Esophagus muscularis mucosa (tissue), 4 donors: ENCODE measurements at places on chromosomes 2 and 18.

- no peak for DNase-seq
Observed at GRCh38 chr2:168212866-168213265, 34.5 kb downstream of the STK39 start.

DNA sequence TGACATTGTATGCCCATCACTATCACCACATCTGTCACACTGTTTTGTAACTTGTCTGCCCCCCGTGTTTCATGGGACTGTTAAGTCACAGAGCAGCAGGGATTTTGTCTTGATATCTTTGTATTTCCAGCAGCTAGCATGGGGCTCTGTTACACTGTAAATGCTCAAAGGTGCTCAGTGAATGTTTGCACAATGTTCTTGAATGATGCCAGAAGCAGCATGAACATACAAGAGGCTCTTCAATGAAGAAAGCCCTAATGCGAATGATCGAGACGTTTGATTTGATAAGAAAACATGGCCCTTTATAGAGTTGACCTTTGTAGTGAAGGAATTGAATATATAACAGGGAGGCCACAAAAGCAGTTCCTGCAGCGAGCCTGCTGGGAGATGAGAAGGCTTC lies 120.9 kb upstream of the TTC39C start:
- no peak for DNase-seq

GRCh38 chr2:189599245-189599644 lies 18.7 kb upstream of the SLC40A1 start:
- DNase-seq: no peak

DNA sequence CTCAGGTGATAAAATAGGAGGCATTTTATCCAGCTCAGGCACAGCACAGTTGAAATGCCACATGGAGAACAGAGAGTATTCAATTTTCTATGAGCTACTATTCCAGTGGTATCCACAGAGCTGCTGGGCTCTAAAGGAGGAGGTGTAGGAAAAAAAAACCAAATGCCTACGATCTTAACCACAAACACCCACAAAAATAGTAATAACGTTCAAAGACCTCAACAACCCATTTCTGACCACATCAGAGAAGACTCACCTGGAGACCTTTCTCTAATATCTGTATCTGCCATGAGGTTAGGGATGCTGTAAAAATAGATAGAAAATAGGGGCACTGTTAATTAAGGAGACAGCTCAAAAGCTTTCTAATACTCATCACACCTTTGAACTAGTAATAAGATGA lies 294.6 kb upstream of the PARD3B start:
- DNase-seq: no peak

DNA sequence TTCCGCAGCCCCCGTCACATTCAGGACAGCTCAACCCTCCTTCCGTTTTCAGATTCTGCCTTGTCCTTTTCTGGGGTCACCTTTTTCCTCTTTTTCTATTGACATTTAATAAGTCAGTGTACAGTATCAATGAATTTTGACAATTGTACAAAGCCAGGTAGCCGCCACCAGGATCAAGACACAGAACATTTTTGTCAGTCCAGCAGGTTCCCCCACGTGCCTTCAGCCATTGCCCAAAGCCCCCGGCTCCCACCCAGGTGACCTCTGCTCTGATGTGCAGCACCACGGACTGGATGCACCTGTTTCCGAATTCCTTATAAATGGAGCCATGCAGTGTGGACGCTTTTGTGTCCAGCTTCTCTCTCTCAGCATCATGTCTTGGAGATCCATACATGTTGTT lies 30.0 kb downstream of the CROCC2 start:
- DNase-seq: no peak

GRCh38 chr2:32683520-32684086 lies 55.8 kb downstream of the TTC27 start:
- DNase-seq: no peak

DNA sequence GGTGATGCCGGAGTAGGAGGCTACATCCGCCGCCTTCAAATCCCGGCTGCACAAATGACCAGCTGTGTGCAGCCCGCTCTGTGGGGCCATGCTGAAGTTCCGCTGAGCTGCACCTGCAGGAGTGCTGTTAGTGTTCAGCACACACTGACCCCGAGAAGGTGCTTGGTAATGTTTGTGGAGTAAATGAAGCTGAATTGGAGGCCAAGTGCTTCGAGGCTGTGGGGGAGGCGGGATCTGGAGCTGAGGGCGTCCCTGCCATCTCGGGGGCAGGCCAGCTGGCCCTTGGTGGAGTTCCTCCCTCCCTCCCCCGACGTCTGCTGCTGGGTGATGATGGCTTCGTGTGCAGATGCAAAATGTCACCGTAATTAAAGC lies 23.2 kb downstream of the KCNF1 start:
- DNase-seq: no peak

- no peak for DNase-seq
Observed at GRCh38 chr2:24893934-24894333, 26.1 kb downstream of the ADCY3 start.

DNA sequence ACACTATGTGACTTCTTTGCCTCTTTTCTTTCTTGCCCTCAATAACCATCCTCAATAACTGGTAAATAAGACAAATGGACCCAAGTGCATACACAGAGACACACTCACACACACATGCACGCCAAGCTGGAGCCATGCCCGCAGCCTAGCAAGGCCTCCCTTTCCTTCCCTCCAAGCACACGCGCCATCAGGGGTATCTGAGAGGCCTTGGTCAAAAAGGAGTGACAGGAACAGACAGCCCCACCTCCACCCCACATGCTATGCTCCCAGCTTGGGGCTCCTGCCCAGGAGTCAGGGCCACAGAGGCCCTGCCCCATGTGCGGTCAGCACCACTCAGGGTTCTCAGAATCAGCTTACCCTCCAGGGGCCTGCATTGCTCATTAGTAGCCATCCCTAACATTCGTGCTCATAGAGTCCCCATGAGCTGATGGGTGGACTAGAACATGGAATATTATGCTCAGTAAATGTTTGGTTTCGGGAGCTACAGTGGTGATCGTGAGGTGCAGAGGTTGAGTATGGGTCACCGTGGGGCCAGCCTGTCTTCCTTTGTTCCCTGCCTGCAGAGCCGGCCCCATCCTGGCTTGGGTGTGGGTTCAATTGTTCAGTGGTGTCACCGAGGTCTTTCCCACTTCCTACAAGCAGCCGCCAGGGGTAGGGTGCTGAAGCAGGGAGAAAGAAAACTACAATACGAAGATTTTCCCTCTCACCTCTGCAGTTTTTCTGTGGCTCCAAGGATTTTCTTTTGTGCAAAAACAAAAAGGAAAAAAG lies 158.2 kb upstream of the RAB12 start:
- DNase-seq: no peak

GRCh38 chr18:57533006-57533867 lies 53.3 kb downstream of the FECH start:
- no peak for DNase-seq

DNA sequence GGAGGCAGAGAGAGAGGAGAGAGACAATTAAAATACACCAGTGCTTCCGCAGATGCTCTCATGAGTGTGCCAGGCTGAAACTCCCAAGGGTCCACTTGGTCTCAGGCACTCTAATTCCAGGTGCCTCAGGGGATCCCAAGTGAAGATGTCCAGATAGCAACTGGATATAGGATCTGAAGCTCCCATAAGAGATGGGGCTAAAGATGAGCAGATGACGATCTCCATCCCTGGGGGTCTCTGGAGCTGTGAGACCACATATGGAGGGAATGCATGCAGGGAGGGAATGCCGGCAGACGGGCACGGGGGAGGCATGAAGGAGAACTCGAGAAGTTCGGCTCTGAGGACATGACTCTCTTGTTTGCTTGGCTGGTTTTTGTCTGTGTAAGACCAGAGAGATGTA lies 223.7 kb upstream of the RAB6C start:
- DNase-seq: no peak

GRCh38 chr2:12835733-12836132 lies 119.0 kb downstream of the TRIB2 start:
- no peak for DNase-seq

GRCh38 chr2:237159006-237159911 lies 73.6 kb downstream of the COPS8 start:
- DNase-seq: peak; percentile 89

GRCh38 chr18:67402543-67402942 lies 114.0 kb downstream of the DSEL start:
- no peak for DNase-seq

DNA sequence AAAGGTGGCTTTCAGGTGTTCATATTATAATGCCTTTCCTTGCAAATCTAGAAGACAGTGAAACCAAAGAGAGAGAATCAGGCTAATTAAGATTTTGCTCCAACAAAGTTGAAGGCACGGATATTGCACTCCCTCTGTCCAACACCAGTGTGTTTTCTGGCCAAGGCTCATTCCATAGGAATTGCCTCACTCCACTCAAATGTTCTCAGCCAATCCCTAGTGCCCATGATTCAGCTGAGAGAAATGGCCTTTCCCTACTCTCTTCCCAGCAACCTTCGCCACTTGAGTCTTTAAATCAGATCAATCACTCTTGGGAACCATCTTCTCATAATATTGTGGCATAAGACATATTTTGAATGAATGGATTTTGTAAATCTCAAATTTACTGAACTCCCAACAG lies 768.2 kb upstream of the ACVR2A start:
- no peak for DNase-seq

DNA sequence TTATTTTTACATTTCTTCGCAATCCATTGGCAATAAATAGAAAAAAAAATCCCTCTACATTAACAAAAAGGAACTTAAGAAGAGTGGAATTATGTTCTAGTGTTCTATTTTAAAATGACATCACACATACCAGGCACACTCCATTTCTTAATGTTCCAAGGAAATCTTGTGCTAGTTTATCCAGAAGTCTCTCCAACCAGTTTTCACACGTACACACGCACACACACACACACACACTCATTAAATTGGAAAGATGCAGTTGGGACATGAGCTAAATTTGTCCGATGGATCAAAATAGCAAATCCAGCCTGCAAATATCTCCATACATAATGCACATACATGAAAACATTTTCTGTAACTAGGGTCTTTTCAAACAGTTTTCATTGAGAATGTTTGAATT lies 78.3 kb downstream of the KCNJ3 start:
- no peak for DNase-seq

DNA sequence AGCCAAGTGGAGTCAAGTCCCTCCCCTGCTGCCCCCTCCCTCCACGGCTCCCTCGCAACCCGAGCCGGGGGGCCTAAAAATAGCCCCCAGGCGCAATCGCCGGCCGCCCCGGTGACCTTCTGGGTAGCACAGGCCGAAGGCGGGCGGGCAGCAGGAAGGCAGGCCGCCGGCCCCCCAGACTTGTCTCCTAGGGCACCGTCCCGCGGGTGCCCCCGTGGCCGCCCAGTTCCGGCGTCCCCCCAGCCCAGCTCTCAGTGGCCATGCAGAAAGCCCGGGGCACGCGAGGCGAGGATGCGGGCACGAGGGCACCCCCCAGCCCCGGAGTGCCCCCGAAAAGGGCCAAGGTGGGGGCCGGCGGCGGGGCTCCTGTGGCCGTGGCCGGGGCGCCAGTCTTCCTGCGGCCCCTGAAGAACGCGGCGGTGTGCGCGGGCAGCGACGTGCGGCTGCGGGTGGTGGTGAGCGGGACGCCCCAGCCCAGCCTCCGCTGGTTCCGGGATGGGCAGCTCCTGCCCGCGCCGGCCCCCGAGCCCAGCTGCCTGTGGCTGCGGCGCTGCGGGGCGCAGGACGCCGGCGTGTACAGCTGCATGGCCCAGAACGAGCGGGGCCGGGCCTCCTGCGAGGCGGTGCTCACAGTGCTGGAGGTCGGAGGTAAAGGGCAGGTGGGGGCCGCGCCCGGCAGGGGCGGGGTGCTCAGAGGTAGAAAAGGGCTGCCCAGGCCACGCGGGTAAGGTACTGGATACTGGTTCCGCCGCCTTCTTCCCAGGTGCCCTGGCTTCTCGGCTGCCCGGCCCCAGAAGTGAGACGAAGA lies at the start of gene SPEG:
SPEG (plus strand) TSS at position 126 of the 808 bp plus-strand sequence; CDS start at position 261, 135 bp downstream.
- no peak for DNase-seq

DNA sequence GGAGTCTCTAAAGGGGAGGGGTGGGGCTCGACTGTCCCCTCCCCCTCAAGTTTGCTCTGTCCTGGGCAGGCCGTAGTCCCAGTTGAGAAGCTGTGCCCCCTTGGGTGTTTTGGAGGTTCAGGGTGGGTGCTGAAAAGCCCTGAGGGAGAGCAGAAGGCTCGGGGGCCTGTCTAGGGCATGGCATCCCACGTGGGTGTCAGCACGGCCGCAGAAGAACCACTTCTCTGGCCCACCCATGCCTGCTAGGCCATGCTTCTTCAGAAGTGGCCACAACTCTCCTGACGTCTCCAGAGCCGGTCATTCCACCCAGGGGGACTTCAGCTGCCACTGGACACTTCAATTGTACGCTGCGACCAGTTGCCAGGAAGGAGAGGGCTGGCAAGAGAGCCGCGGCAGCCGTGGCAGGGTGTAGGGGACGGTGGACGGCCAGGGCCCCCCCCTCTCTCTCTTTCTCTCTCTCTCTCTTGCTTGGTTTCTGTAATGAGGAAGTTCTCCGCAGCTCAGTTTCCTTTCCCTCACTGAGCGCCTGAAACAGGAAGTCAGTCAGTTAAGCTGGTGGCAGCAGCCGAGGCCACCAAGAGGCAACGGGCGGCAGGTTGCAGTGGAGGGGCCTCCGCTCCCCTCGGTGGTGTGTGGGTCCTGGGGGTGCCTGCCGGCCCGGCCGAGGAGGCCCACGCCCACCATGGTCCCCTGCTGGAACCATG lies at the start of gene INPP5D:
INPP5D (plus strand) TSS at position 546 of the 704 bp plus-strand sequence; CDS start at position 683, 137 bp downstream.
- DNase-seq: no peak

GRCh38 chr2:127857265-127857808 lies 618 bp downstream of the POLR2D start:
- DNase-seq: no peak

GRCh38 chr2:127659408-127660290 lies 13.7 kb downstream of the GPR17 start:
- no peak for DNase-seq

- no peak for DNase-seq
Observed at GRCh38 chr2:58101500-58101899, 54.9 kb downstream of the VRK2 start.

DNA sequence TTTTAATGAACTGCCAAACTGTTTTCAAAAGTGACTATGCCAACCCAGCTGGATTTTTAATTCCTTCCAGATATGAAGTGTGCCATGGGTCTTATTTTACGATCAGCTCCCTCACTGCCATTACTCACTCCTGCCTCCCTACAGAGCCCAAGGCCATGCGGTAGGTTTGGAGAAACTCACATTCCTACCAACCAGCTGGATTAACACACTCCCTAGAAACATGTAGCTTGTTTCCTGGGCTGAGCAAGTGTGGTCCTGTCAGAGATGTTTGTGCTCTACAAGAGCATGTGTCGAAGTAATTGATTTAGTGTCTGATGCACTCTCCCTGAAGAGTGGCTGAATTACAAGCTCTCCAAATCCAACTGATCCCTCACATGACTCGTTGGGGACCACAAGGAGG lies 82.5 kb downstream of the SPP2 start:
- DNase-seq: no peak

DNA sequence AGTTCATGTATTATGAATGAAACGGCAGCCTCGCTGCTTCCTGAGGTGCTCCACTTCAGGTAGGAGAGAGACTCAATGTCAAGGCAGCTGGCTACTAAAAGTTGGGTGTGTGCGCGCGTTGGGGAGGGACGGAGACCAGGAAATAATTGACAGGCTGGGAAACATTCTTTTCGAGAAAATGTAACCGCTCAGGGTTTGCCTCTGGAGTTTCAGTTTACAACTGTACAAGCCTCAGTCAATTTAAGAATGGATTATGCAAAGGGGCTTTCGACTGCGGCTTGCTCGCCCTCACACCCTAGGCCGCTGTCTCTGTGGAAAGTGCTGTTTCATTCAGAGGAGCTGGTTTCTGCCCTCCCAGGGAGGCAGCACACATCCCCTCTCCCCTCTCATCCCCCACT lies 4.4 kb upstream of the SPRED2 start:
- DNase-seq: no peak
